ENCODE measurements at places on chromosomes 1 and 21.

DNA sequence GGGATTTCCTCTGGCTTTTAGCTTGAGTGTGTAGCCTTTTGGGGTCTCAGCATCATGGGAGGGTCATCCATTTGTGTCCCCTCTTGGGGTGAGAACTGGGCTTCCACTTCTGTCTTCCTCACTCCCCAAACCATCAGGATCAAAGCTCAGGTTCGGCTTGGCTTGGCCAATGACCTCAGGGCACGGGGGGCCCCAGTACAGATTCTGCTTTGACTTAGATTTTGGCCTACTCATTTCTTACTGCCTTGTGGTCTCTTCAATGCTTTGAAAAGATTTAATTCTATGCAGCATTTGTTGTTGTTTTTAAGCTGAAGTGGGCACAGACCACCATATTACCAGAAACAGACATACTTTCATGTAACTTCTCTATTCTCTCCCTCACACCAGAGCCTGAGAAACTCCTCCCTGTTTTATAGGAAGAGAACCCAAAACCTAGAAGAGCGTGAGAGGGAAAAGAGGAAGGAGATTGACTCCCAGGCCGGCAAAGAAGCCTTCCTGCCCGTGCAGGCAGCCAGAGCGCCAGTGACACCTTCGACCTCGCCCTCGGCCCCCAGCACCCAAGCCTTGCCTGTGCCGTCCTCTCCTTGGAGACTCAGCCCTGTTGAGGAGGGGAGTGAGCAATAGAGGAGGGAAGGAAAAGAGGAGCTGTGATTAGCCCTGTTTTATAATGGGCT lies 1.9 kb upstream of the S100A3 start:
- DNase-seq: no peak

DNA sequence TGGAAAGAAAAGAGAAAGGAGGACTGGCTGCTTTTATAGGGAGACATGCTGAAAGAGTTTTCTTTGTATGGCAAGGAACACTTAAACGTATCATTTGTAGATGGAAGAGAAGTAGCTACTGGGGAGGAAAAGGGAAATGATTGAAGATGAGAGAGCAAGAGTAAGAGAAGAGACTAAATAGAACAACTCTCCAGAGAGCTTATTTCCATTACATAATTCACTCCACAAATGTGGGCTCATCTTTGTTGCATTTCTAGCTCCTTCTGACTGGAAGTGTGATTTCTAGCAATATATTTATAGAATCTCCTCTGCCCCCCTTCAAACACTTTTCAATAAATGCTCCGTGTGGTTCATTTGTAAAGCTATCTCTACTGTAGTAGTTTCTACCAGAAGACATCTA lies 71.0 kb downstream of the ST6GALNAC5 start:
- DNase-seq: no peak

DNA sequence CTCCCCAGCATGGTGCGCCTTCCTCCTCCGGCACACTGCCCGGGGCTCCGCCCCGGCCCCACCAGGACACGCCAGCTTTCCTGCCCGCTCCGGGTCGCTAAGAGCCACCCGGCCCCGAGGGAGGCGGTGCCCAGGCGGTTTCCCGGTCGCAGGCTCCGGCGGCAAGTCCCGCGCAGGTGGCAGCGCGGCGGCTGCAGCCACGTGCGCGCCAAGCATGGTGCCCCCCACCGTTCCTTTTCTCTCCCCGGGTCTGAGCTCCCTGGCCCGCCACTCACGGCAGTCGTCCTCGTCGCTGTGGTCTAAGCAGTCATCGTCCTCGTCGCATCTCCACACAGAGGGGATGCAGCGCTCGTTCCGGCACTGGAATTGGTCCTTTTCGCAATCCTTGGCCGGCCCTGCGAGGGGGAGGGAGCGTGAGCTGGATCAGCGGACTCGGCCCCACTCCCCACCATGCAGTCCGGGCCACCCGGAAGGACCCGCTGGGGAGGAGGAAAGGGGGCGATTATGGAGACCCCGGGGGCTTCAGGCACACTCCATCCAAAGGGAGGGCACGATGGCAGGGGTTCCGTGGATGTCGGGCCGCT lies 1.2 kb downstream of the LRP8 start:
- DNase-seq: no peak

GRCh38 chr1:86753700-86754099 lies 49.3 kb downstream of the SH3GLB1 start:
- peak; percentile 11 for DNase-seq

- DNase-seq: no peak
Measured at GRCh38 chr21:34263629-34264028, 100.2 kb upstream of the KCNE2 start.

- DNase-seq: peak; percentile 70
Measured at GRCh38 chr1:155320661-155321617, at the start of gene RUSC1. Gene RUSC1 (plus strand): TSS chr1:155320894. CDS start chr1:155321774, 880 bp downstream.

DNA sequence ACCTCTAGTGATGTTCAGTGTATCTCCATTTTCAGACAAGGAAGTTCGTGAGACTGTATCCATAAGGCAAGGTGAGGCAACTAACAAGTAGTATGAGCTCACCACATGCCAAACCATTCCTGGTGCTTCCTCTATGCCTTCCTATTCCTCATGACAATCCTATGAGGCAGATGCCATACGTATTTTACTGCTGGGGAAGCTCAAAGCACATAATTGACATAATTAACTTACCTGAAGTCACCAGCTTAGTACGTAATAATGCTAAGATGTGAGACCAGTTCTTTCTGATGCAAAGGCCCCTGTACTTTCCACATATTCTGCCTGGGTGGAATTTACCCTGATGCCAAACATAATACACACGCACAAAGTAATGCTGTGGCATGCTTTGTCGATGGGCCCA lies 83.6 kb upstream of the NFIA start:
- DNase-seq: no peak

DNA sequence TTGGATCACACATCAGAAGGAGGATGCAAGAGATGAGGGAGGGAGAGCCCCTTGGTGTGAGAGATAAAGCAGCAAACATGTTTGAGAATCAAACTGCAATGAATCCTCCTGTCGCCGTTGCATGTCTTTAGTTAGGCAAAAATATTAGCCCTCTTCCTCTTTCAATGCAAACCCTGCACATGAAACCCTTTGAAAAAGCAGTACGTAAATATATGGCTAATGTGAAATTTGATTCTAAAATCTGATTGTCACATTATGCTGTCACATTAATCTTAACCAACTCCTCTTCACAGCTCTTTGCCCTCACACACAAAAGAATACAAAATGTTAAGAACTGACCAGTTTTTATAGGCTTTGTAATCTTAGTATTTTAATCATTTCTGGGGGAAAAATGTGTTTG lies 63.4 kb downstream of the WDR64 start:
- no peak for DNase-seq

- DNase-seq: no peak
Measured at GRCh38 chr1:4796161-4797015, 142.0 kb downstream of the AJAP1 start.

DNA sequence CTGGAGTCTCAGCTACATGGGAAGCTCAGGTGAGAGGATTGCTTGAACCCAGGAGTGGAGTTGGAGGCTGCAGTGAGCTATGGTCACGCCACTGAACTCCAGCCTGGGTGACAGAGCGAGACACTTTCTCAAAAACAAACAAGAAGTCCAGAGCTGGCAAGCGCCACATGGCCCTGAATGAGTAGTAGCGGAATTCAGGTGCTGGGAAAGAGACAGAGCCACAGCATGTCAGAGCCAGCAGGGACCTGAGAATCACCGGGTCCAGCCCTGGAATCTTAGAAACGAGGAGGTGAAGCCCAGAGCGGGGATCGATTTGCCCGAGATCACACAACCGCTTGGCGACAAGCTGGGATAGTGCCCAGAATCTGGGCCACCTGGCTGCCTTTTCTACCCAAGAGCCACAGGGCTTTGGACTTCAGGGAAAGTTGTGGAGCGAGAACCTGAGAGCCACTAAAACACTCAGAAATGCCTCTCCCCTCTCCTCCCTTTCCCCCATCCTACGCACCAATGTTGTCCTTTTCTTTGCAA lies 9.8 kb downstream of the ARL8A start:
- DNase-seq: no peak

GRCh38 chr1:222820171-222820712 lies 5.4 kb downstream of the DISP1 start:
- DNase-seq: no peak

- no peak for DNase-seq
Measured at GRCh38 chr1:246032031-246032551, 475.0 kb downstream of the SMYD3 start.

DNA sequence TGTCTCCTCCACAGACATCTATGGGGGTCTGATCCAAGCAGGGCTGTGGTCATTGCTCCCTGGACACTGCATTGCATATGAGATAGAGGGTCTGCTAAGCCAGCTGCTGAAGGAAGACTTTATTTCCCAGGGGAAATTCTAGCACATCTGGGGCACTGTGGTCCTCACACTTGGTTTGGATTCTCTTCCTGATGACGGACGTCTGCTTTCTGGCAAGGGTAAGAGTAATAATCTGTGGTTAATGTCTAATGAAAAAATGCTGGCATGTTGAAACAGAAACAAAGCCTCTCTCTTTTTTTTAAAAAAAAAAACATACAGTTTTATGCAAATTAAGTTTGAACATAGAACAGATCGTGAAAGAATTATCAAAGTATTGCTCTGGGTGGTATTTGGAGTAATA lies 553.9 kb downstream of the DPYD start:
- DNase-seq: no peak

GRCh38 chr1:23701996-23702395 lies 10.4 kb downstream of the RPL11 start:
- no peak for DNase-seq

DNA sequence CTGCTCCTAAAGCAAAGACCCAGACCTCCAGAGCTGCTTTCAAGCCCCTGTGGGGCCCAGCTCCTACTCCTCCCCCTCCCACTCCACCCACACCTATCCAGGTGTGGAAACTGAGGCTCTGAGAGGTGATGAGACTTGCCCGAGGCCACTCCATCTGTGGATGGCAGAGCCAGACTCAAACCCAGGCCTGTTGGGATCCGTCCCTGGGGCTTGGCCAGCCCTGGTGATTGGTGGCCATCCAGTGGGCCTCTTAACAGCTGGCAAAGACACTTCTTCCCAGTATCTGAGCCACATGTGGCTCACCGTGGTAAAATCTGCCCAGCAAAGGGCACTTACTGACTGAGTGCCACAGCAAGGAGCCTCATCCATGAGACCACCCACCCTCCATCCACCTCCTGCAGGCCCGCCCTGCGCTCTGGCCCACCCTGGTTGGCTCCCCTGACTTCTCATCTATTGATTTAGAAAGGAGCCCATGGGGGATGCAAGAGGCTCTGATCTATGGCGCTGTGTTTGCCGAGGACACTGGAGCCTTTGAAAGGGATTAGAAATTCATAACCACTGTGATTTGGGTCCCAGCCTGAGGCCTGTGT lies 398.5 kb downstream of the PTPRU start:
- DNase-seq: no peak

DNA sequence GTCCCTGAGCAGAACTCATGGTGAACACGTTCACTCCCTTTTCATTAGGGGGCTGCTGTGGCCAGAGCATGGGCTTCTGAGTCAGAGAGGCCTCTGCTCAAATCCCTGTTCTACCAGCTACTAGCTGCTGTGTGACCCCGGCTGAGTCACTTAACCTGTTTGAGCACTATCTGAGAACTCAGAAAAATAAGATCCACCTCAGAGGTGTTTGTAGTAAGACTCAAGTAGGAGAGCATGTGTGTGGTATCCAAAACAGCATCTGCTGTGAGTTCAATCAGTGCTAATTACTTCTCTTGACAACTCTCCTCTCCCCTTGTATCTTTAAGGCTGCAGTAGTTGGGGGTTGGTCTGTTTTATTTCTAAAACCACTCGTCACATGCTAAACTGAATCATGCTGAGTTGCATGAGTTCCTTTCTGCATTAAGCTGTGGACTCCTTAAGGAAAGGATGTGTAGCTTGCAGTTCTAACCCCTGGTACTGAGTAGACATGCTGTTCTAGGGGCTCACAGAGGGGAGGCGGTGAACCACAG lies 39.7 kb upstream of the JUN start:
- no peak for DNase-seq

- no peak for DNase-seq
Measured at GRCh38 chr1:182990413-182991144, 32.6 kb upstream of the LAMC1 start.

GRCh38 chr1:51210055-51210454 lies 26.0 kb upstream of the RNF11 start:
- DNase-seq: no peak

DNA sequence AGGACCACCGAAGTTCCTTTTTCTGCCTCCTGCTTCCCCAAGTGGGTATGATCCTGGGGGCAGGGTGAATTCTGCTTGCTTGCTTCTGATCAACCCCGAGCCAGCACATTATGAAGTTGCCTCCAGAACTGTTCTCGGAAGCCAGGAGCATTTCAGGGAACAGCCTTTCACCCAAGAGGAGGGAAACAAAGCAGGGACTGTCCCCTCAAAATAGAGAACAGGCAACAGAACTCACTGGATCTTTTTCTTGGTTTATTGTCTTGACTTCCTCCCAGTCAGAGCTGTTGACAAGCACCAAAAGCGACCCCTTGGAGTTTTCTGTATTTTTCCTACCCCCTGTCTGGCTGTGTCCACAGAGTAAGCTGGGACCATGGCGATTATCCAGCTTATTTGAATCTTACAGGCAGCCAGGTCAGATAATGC lies 258.3 kb upstream of the SGIP1 start:
- DNase-seq: no peak

- no peak for DNase-seq
Measured at GRCh38 chr21:16179773-16180172, 450.0 kb downstream of the USP25 start.

- no peak for DNase-seq
Measured at GRCh38 chr1:93617670-93618499, 63.8 kb downstream of the BCAR3 start.

GRCh38 chr1:99271249-99271648 lies 7.0 kb downstream of the PLPPR4 start:
- no peak for DNase-seq

DNA sequence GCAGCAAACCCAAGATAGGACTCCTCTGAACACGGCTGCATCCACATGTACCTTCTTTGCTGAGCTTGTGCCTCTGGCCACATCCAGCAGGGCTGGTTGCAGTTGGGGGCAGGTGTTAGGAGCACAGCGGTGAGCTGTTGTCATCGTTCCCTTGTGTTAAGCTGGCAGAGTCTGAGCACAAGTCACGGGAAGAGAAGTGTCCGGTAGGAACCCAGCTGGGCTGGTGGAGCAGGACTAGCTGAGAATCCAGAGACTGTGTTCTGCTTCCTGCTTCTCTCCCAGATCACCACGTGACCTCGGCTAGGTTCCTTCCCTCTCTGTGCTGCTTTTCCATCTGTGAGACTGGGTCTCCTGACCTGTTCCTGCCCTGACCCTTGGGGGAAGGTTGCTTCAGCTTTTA lies 105.1 kb downstream of the PCBP3 start:
- DNase-seq: no peak

GRCh38 chr1:43874716-43875115 lies 58.9 kb upstream of the ARTN start:
- no peak for DNase-seq

DNA sequence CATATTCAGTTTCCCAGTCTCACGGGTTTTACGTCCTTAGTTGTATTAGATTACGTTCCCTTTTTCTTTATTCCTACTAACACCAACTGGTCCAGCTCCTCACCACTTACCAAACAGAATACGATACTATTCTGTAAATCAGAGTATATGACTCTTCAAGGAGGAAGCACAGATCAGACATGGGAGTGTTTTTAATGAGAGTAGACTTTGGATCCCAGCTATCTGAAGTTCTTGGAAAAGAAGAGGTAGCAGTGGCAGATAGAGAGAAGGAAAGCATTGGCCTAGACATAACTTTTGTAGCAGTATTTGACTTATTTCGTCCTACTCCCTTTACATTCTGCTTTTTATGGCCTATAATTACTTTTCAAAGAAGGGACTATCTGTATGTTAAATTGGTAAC lies 24.1 kb upstream of the PLA2G4A start:
- DNase-seq: no peak
